Fibroblast of mammary gland (primary cell): ENCODE measurements at places on chromosomes 6 and 20.
A peak's percentile ranks its signal among the peaks of the same experiment; 100 is the strongest.

DNA sequence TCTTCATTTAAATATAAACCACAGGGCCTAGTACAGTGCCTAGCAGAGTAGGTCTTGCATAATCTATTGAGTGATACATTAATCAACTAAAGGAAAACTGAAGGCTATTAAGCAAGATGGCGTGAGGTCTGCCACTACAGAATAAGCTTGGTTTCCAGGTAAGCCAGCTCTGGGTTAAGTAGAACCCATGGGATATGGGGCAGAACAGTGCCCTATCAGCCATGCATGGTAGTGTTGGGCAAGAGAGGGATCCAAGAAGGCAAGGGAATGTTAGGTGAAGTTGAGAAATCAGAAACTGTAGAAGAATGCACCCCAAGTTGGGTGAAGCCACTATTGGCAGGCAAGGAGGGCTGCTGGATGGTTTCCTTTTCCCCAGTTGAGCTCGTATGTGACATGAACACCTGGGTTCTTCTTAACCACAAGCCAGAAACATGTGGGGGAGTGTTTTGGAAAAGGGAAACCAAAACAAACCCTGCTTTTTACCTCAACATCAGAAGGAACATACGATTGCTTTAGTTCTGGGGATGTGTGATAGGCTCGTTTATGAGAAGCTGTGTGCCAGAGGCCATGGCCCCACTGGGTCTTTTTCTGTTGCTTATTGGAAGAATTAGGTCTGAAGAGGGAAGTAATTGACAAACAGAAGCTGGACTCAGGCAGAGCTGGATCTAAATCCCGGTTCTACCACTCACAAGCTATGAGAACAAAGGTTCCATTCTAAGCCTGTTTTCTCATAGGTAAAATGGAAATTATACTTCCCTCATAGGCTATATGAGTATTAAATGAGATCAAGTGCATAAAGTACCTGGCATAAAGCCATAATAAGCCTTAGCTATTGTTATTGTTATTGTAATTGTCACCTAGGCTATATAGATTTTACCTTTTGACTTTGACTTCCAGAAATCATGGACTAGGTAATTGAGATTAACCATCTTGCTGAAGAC is 33.5 kb downstream of the NEDD9 start:
- no peak for DNase-seq

DNA sequence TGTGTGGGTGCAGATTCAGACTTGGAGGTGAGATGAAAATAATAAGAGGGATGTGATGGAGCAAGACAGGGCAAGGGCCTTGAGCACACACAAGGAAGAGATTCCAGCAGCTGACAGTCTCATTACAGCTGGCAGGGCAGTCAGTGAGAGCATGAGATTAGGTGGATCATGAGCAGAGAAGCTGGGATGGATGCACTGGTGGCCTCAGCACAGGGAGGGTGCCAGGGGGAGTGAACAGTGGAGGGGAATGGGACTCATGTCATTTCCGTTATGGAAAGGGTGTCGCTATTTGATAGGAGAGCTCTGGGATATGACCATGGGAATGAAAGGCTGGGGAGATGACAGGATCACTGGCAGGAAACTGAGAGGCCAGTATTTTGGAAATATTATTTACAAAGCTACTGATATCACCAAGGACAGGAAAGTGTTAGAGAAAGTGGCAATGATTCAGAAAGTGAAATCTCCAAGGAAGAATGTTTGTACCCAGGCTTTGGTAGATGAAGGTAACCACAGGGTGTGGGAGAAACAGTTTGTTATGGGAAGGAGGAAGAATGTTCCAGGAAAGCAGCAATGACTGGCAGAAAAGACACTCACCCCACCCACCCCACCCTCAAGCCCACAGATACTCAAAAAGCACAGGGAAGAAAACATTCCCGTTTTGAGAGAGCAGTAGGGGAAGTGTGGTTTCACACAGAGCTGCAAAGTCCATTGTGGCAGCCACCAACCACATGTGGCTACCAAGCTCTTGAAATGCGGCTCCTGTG is 214.7 kb upstream of the PROKR2 start:
- peak; percentile 71 for DNase-seq

GRCh38 chr20:35329435-35330139 is 37.4 kb upstream of the FAM83C start:
- DNase-seq, result peak; percentile 74

- peak; percentile 72 for DNase-seq
Observed at GRCh38 chr6:118283766-118284165, 264.3 kb upstream of the PLN start.

GRCh38 chr6:36594816-36595643 is 868 bp downstream of the SRSF3 start:
- DNase-seq, result peak; percentile 71

DNA sequence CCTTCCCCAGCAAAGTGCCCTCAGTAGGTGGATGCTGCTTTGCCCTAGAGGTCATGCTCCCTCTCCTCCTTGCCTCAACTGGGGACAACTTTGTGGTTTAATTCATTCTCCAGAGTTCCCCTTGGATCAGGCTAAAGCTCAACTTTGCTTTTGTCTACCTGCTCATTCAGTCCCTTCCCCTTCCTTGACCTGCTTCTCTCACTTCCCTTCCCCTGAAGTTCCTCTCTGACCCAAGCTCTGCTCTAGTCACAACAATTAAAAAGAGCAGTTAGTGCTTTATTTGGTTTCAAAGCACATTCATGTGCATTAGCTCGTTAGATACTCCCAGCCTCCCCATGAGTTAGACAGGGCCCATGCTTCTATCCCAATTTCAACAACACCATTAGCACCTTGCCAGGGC is 71.3 kb downstream of the DZANK1 start:
- no peak for DNase-seq

DNA sequence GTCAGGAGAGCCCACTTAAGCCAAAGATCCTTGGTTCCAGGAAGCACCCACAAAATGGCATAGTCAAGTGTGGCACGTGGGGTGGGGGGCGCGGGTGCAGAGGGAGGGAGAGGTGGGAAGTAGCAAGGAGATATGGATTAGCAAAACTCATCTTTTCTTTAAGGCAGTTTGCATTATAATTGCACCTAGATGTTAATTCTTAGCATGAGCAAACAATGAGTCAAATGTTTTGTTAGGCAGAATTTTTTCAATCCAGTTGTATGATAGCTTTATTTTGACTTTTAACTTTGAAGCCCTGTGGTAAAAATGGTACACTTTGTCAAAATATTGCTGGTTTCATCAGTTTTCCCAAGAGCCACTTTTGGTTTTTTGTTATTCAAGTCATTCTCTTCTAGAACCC is 15.0 kb downstream of the SCAND1 start:
- DNase-seq, result no peak

DNA sequence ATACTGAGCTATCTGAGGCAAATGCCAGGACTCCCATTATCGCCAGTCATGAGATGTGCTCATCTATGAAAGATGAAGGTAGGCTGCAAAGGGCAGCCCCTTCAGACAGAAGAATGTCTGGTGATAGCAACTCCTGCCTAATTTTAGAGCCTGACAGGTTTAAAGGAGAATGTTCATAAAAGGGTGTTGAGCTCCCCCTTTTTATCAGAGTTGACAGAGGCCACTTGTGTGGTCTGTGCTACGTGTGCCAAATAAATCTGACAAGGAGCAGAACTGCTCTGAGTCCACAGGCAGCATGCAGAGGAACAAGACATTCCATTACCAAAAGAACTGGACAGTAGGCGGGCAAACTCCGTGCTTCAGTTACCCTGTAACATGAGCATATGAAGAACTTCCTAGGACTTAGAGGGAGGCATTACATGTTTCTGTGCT is 101.8 kb downstream of the PREP start:
- no peak for DNase-seq

- no peak for DNase-seq
Observed at GRCh38 chr6:47250302-47250701, 59.4 kb downstream of the TNFRSF21 start.

DNA sequence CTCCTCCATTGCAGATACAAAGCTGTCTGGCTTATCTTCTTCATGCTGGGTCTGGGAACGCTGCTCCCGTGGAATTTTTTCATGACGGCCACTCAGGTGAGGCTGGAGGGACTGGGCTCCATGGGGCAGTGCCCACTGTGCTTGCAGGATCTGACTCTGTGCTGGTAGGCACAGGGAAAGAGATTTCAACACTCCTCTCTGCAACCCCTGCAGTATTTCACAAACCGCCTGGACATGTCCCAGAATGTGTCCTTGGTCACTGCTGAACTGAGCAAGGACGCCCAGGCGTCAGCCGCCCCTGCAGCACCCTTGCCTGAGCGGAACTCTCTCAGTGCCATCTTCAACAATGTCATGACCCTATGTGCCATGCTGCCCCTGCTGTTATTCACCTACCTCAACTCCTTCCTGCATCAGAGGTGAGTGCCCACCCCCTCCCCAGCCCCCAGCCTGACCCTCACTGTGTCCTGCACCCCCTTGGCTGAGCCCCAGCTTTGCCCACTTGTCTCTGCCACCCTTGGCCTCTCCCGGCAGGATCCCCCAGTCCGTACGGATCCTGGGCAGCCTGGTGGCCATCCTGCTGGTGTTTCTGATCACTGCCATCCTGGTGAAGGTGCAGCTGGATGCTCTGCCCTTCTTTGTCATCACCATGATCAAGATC is 6.1 kb downstream of the SLC29A1 start:
- DNase-seq, result no peak

DNA sequence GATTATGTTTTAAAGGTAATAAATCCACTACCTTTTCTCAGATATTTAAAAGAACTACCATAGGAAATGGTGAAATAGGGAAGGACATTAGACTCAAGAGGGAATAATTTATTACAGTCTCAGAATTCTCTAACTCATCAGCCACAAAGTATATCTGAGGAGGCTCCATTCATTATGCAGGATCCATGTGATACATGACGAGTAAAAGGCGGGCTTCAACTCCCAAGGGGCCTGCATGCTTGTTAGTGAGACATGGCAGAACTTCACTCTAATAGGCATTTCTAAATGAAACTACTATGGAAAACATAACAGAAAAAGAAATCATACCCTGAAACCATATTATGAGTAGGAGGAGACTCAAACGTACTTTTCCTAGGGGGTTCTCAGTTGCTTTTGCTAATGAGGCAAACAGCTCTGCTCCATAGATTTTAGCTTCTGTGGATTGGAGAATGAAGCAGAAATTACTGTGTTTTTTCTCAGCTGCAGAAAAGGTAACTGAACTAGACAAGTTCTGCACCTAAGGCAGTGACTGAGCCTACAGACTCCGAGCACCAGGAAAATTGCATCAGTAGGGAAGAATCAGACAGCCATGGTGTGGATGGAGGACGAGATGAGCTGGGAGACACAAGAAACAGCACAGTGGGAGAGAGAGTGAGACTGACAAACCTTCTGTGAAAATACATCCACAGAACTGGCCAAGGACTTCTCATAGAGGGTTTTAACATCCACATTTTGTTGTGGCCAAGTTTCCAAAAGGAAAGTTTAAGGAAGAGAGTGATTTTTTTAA is 254.6 kb upstream of the PRDM1 start:
- peak; percentile 70 for DNase-seq

DNA sequence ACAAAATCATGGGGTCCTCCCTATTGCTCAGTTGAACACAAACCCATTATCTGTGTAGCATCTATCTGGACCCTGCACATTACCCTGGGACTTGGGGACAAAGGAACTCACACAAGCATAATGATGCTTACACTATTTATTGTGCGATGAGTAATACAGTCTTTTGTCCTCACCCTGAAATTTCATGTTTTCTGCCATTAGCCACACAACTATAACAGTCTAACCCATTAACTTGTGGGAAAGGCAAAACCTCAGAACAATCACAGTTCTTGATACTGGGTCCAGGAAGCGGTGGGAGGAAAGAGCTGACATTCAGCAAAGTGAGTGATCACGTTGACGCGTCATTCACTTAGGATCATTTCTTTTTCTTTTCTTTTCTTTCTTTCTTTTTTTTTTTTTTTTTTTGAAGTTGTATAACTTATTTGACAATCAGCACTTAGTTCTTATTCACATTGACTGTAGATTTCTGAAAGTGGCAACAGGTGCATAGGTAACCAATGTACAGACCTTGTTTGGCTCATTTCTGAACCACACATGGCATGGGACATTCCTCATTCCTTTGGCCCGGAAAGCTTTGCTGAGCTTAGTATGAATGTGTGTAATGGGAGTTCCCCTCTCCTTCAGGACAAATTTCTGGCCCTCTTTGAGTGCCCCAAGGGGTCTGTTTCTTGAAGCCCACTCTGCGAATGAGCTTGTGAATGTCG is 94.8 kb upstream of the CNKSR3 start:
- DNase-seq, result no peak

- peak; percentile 84 for DNase-seq
Observed at GRCh38 chr6:28907394-28907793, 16.4 kb downstream of the TRIM27 start.

GRCh38 chr6:13065581-13065980 is 262.8 kb downstream of the TBC1D7 start:
- peak; percentile 19 for DNase-seq

DNA sequence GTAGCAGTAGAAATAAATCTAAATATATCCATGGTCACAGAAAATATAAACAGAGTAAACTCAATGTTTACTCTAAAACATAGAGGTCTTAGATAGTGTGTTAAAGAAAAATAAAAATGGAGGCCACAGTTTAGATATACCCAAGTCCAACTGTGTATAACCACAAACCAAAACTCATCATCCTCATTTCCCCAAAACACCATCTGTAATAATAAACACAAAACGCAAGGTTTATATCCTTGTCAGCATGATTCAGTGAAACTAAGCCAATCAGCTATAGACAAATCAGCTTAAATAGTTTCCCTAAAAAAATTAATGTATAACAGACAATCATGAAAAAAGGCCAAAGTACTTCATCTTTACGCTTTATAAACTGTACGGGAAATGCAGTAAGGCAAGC is 2.7 kb upstream of the HACE1 start:
- DNase-seq, result peak; percentile 83

GRCh38 chr6:9252799-9253198 is 817.5 kb upstream of the SLC35B3 start:
- no peak for DNase-seq

GRCh38 chr6:148998704-148999103 is 251.9 kb downstream of the UST start:
- peak; percentile 38 for DNase-seq

GRCh38 chr6:139442188-139442671 is 67.8 kb upstream of the CITED2 start:
- no peak for DNase-seq

GRCh38 chr6:134240665-134241431 is 77.1 kb downstream of the SGK1 start:
- no peak for DNase-seq

- no peak for DNase-seq
Observed at GRCh38 chr6:147226163-147226724, 22.0 kb downstream of the STXBP5 start.

GRCh38 chr6:45086360-45087084 is 241.6 kb upstream of the RUNX2 start:
- DNase-seq, result peak; percentile 22
